ENCODE measurements at places on chromosomes 1 and 21. TPM values are rescaled to one million over a fixed set of nuclear protein-coding genes. Genes with fewer than 3 reads are reported as not detected.

The C1orf115 gene
- 0.44 TPM for total RNA-seq

The IL20 gene
- total RNA-seq, result not detected

The ELF3 gene
- 0.56 TPM for total RNA-seq

GRCh38 chr1:173424143-173424542 lies 53.0 kb upstream of the PRDX6 start:
- DNase-seq, result no peak

DNA sequence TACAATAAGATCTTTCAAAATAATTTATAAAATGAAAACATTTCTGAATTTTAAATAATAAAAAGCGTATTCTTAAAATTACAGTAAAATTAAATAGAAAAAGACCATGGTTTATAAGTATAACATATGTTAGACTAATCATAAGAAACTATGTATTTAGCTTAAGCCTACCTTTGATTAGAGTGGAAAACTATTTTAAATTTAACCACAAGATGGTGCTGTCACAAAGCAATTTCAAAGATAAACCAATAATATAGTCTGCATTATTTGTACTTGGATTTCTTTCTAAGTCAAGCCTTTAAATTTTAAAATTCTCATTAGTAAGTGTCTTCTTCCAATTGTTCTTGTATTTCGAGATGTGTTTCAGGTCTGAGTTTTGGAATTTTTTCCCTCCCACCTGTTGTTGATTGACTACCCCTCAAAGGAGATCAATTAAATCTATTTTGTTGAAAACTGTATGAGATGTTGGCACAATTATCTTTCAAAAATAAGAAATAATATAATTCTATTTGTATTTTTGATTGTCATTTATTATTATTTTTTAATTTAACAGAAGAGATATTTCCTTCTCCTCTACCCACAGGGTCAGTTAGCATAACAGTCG lies 459.8 kb downstream of the KCNT2 start:
- DNase-seq, result peak; percentile 53
